Right lobe of liver (tissue), 6 donors: ENCODE measurements at places on chromosomes 2 and 18.

DNA sequence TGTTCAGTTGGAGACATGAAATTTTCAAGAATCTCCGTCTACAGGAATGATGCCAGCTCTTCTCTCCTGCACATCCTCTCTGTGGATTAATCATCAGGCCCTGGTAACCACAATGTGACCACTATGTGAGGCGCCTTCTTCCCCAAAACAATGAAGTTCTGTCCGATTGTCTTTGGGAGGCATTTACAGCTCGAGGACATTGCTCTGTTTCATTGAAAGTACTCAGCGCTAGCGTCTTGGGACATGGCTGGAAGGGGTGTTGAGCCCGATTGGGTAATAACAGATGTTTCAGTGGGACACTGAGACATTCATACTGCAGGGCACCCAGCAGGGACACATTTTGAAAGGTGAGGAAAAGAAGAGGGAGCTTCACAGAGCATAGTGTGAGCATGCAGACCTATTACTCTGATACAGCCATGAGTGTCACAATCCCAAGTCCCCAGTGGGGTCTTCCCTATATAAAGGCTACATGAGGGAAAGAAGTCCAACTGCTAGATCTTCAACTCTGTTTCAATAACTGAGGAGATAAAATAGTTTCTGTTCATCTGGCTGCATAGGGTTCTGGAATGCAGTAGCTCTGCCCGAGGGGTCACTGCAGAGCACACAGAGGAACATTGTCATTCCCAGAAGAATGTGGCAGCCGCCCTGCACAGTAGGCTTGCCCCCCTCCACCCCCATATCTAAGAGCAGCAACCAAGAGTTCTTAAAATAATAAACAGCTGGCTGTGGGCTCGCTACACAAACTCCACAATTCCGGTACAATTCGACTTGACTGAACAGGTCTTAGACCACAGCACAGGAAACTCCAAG lies 237.3 kb downstream of the OSR1 start:
- no peak for DNase-seq

GRCh38 chr2:11241412-11242203 lies 86.3 kb downstream of the SLC66A3 start:
- no peak for DNase-seq

DNA sequence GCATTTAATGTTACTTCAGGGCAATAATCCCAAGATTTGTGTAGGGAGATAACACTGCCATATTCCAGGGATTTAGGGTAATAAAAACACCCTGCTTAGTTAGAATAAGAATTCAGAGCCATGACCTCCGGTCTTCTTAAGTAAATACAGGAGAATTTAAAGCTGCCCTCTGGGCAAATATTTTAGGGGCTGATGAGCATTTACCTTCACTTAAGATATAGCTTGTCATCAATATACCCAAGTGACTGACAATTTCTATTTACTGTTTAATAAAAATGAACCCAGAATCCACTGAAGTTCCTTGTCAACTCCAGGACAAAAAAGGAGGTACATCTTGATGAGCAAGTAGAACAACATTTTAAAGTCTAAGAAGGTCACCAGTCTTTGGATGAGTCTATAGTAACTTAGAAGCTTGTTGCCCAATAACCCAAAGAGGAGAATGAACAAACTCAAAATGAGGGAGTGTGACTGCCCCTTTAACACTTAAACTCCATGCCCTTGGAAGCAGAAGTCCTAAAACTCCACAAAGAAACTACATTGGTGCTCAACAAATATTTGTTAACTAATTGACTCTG lies 24.3 kb upstream of the IKZF2 start:
- DNase-seq = no peak

- no peak for DNase-seq
Measured at GRCh38 chr18:36446059-36446458, 148.5 kb downstream of the FHOD3 start.

DNA sequence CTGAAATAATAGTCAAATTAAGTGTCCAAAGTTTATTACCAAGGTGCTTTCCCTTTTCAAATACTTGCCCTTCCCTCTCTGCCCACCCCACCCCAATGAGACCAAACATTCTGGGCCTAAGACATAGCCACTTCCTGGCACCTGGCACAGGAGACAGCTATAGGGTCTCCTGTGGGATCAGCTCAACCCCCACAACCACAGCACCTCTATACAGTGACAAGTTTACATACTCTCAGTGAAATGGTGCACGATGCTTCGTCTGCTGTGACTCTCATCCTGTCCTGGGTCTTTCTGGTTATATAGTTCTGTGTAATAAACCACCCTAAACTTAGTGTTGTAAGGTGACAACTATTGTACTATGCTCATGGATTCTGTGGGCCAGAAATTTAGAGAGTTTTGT lies 466.2 kb downstream of the FBXO15 start:
- no peak for DNase-seq

- no peak for DNase-seq
Measured at GRCh38 chr2:231883468-231883881, 42.7 kb downstream of the NPPC start.

DNA sequence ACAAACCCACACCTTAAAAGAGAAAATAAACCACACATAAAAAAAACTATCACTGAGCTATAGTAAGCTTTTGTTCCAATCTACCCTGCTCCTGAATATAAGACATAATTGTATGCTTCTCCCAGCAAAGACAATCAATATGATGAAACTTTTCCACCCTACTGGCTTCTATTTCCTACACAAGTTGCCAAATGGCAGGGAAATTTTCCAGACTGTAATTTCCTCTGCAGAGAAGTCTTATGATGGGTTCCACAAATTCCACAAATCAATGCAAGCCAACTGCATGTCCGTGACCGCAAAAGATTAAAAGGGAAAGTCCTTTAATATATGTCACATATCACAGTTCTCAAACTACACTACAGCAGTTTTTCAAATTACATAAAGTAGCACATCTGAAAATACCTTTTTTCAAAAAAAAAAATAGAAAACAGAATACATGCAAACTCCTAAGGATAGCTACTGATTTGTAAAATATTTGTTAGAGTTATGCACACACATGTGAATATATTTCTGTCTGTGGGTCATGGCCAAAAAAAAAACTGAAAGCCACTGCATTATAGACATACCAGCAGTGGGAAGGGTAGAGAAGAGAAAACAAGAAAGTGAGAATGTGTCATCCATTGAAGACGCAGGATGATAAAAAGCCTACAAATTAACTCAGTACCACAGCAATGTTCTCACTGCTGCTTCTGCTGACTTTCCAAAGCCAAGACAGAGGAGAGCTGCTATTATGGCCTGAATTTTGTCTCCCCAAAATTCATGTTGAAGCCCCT lies 61.4 kb downstream of the RPL31 start:
- no peak for DNase-seq

DNA sequence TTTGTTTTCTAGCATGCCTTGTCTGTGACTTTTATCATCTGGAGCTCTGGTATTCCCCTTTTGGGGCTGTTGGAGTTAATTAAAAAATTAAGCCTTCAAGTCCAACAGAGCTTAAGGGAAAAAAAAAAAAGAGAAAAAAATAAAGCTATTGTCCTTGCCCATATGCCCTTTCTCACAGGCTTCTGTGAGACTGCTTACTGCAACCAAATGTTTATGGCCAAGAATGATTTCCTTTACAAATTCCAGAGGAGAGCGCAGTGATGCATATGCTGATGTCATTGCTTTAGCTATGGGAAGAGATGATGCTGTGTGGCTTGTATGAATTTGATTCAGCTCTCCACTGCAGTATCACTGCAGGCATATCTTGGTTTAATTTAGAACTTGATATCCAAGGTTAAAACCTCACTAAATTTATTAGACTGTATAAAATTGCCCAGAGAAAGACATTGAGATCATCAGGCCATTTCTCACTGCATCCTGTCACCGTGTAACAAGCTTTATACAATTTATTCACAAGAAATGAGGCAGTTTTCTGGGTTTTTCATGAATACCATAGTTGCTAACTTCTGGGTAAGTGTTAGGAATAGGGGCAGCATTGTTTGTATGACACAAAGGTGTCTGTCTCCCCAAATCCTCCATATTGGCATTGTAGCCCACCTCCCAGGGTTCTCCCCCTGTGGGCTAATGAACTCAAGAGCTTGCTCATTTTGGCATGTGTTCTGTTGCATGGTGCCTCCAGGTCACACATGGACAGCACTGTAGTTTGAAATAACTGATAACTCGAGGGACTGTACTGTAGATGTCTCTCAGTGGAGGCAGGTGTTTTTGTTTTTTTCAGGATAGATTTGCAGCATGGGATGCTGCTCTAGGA lies 85.0 kb downstream of the TANC1 start:
- no peak for DNase-seq

GRCh38 chr2:102129082-102129481 lies 13.5 kb upstream of the IL1R1 start:
- DNase-seq = no peak

- DNase-seq = no peak
Measured at GRCh38 chr2:31277621-31278020, 43.7 kb downstream of the EHD3 start.

DNA sequence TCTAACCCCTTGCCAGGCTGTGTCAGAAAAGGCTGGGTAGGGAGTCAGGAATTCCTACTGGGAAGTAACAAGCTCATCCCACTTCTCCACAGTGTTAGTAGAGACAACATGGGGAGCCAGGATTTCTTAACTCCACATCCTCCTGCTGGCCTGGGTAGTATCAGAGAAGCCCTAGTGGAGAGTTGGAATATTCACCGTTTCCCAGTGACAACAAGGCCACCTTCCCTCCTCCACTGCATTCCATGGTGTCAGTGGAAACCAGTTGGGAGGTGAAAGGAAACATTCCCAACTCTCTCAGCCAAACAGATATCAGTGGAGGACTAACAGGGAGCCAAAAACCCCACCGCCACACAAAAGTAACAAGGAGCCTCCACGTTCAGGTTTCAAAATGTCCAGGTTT lies 41.2 kb downstream of the SRD5A2 start:
- DNase-seq = no peak

DNA sequence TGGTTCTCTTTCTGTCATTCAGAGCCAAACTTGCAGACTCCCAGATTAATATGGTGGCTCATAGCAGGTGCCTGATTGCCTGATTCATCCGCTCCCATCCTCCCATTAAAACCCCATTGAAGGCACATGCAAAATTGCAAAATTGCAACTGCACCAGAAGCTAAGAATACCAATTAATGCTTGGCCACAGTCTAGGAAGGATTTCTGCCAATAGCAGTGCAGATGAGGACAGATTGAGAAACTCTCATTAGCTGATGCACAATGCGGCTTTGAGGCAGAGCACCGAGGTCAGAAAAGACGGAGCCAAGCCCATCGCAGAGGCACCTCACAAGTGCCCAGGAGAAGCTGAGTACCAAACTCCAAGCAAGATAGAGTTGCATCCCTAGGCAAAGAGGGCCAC lies 172.8 kb downstream of the ARL4C start:
- no peak for DNase-seq

DNA sequence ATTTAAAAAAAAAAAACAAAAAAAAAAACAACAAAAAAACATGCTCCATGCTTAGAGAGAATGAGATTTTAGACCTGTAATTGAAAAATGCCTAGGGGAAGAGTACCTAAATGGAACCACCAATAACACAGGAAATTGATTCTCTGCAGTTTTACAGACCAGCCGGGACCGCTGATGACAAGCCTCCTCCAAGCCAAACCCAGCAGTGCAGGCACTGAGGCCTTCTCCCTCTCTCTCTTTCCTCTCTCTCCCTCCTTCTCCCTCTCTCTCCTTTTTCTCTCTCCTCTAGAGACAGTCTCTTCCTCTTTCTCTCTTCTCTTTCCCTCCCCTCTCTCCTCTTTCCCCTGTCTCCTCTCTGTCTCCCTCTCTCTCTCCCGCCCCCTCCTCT lies 228.8 kb upstream of the COPS8 start:
- DNase-seq = no peak

DNA sequence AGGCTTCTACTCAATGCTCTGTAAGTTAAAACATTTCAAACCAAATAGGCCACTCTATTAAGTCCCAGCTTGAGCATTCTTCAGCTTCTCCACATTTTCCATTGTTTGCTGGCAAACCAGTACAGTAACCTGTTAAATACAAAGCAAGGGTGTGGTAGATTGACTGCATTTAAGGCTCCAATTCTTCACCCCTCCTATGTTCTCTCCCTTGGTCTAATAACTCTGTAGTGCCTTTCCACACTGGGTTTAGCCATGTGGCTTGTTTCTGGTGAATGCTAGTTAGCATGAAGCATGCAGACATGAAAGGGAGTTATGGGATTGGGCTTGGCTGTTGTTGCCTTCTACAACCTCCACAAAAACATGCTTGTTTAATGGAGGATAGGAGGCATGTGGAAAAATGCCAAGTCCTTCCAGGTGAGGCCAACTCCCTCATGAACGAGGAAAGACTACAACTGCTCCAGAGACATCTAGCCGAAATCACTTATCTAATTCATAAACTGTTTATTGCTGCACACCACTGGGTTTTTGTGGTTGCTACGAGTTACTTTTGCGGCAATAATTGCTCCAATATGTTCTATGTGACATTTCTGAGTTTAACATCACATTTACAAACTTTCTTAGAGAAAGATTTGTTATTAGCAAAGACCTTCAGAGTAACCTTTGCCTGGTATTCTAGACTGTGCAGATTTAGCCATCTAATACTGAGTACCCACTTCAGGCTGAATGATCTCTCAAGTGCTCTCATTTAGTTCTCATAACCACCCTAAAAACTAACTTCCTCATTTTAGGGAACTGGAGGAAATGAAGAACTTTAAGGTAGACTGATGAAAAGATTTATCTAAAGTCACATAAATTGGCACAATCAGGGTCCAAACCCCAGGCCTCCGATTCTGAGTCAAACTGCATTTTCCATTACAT lies 104.0 kb downstream of the SMAD2 start:
- DNase-seq = no peak

GRCh38 chr2:72819501-72819900 lies 6.3 kb downstream of the EXOC6B start:
- no peak for DNase-seq

DNA sequence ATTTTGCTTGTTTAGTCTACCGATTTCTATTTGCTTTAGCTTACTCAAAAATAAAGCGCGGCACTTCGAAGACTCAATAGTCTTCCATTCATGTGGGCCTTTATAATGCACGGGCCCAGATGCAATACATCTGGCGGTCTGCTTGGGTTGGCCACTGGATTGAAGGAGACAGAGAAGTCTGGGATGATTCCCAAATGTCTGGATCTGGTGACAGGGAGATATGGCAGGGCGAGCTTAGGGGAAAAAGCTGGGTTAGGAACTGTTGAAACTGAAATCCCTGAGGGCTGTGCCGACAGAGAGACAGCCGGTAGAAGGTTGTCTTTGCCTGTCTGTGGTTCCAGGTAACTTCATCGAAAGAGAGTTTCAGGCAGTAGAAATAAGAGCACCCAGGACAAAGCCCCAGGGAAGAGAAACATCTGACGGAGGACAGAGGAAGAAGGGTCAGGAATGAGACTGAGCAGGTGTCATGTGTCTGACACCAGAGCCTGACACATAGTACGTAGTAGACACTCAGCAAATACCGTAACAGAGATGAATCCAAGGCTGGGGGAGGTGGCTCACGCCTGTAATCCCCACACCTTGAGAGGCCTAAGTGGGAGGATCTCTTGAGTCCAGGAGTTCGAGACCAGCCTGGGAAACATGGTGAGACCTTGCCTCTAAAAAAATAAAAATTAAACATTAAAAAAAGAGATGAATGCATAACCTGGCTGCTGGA lies 13.6 kb downstream of the CLUL1 start:
- no peak for DNase-seq

GRCh38 chr2:236180831-236181453 lies 12.8 kb upstream of the GBX2 start:
- peak; percentile 58 for DNase-seq

GRCh38 chr18:68104036-68104435 lies 587.5 kb upstream of the DSEL start:
- no peak for DNase-seq

GRCh38 chr2:129877795-129878775 lies 101.4 kb upstream of the RAB6C start:
- DNase-seq = no peak

GRCh38 chr2:214103276-214104001 lies 307.4 kb upstream of the VWC2L start:
- no peak for DNase-seq
